ENCODE measurements at places on chromosomes 3 and 15.
A peak's percentile ranks its signal among the peaks of the same experiment; 100 is the strongest.

- no peak for DNase-seq
Observed at GRCh38 chr3:186966406-186966805, 36.1 kb downstream of the ST6GAL1 start.

DNA sequence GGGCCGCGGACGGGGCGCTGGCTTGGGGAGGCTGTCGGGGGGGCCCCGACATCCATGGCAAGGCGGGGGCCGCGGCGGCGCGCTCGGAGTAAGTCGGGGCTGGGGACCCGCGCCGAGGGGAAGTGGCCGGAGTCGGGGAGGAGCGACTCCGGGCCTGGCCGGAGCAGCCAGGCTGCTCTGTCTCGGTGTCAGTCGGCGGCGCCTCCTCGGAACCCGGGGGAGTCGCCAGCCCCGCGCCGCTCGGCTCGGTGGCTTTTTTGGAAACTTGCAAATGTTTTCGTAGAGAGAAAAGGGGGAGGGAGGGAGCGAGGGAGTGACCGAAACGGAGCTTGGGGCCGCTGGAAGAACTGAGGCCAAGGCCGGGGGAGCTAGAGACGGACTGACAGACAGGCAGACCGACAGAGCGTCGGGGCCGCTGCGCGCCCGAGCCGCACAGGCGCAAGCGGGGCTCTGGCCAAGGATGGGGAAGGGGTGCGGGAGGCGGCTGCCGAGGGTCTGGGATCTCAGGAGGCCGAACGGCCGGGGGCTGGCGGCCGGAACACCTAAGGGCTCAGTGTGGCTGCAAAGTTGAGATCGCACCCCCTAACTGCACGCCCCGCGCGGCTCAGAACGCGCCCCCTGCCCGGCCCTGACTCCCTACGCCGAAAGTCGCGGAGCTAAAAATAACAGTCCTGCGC, 5.0 kb downstream of the PTH1R start:
- DNase-seq, result no peak

DNA sequence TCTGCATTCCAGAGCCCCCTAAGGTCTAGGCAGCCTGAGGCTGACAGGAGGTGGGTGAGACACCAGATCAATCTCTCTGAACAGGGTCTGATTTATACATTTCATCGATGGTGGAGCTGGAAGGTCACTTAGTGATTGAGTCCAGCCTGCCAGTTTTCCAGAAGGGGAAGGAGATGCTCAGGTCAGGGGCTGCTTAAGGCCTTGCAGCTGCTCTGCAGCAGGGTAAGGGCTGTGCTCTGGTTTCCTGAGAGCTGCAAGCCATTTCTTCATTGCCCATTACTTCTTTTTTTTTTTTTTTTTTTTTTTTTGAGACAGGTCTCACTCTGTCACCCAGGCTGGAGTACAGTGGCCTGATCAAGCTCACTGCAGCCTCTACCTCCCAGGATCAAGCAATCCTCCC, 10.7 kb downstream of the TADA3 start:
- no peak for DNase-seq

- no peak for DNase-seq
Observed at GRCh38 chr15:39447881-39448280, 133.0 kb upstream of the THBS1 start.

GRCh38 chr3:59809710-59810444, 760.1 kb upstream of the CFAP20DC start:
- peak; percentile 15 for DNase-seq

DNA sequence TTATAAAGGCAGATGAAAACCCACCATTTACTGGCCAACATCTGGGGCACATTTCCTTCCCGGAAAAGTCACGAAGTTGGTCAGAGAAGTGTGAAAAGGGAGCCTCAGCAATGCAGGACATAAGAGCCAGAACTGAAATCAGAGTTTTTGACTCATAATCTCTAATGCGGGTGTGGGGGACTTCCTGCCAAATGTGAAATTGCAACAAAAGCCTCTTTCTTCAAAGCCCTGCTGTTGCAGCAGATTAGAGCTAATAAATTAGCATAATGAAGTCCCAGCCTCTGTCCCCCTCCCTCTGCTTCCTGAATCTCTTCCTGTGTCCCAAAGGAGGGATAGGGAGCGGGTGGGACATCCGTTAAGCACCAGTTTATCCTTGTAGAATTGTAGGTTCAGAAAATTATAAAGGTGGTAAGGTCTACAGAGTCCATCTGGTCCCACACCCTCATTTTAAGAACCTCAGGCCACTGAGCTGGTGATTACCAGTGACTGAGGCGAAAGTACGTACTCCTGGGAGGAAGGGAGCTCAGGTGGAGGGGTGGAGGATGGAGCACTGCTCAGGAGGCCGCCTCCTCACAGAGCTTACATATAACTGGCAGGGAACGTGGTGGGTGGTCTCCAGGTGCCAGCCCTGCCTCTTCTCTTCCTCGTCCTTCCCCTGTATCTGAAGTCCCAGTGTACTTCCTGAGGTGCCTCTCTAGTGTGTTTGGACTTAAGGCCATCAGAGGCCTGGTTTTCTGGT, 35.0 kb downstream of the ST6GAL1 start:
- DNase-seq, result no peak

GRCh38 chr3:39962581-39962980, 153.2 kb downstream of the MYRIP start:
- DNase-seq, result no peak

GRCh38 chr3:107938143-107938542, 152.7 kb downstream of the CD47 start:
- no peak for DNase-seq

GRCh38 chr15:39581793-39582285, 960 bp downstream of the THBS1 start:
- no peak for DNase-seq

GRCh38 chr3:56761887-56762651, 39.7 kb downstream of the ARHGEF3 start:
- no peak for DNase-seq

DNA sequence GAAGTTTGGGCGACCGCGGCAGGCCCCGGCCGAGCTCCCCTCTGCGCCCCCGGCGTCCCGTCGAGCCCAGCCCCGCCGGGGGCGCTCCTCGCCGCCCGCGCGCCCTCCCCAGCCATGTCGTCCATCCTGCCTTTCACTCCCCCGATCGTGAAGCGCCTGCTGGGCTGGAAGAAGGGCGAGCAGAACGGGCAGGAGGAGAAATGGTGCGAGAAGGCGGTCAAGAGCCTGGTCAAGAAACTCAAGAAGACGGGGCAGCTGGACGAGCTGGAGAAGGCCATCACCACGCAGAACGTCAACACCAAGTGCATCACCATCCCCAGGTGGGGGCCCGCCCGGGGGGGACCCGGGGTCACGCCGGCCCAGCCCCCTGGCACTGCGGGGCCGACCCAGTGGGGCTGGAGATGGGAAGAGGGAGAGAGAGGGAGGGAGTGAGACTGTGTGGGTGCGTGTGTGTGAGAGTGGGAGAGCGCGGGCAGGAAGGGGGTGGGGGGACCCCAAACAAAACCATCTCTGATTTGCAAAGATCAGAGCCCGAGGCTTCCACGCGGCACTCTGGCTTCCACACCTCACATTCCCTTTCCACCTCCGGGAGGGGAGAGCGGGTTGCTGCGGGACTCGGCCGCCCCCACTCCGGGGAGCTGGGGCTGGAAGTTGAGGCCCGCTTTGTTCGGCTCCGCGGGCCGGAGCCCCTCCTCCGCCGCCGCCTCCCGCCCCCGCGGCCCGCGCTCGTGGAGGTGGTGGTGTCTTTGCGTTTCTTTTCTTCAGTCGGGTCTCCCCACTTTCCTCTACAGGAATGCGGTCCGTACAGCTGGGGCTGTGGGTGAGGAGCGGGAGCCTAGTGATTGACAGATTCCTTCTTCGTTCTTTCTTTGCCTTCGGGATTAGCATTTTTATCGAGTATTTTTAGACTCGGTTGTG, 898 bp downstream of the SMAD3 start:
- DNase-seq, result no peak

DNA sequence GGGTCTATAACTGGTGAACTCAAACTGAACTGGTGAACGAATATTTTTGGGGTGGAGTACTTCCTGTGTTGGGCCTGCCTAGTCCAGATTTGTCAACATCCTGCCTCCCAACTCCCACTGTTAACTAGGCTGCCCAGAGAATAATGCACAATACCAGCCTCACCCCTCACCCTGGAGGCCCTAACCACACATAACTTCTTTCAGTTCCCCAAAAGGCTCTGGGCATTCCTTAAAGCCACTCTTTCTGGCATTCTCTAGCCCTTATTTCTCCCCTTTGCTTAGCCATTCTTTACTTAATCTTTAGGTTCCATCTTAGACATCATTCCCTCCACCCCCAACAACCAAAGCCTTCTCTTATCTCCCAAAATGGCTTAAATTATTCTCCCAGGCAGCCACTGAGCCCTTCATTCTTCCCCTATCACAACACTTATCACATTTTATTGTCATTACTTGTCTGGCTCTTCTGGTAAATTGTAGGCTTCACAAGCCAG, 9.1 kb upstream of the SEC11A start:
- peak; percentile 14 for DNase-seq

GRCh38 chr15:100115711-100116090, 226.1 kb downstream of the ADAMTS17 start:
- no peak for DNase-seq

- DNase-seq, result no peak
Observed at GRCh38 chr3:150439657-150440056, 31.6 kb downstream of the TSC22D2 start.

- no peak for DNase-seq
Observed at GRCh38 chr3:190076136-190076535, 44.6 kb downstream of the P3H2 start.

- DNase-seq, result no peak
Observed at GRCh38 chr3:48110463-48110862, 77.8 kb downstream of the CDC25A start.

DNA sequence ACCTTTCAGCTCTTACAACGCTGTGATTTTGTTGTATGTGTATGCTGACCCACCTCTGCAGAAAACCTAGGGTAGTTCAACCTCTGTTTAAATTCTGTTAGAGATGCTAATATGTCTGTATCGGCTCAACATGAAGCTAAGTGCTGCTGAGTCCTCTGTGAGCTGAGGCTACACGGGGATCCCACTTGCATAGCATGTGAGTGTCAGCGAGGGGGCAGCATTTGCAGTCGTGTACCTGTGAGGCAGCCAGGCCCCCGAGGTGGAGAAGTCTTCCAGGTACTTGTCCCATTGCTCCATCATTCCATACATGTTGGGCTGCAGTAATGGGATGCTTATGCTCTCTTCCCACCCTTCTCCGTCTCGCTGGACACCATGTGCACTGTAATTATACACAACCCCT, 3.7 kb downstream of the MKRN2OS start:
- no peak for DNase-seq

GRCh38 chr3:3201611-3202010, 22.1 kb upstream of the CRBN start:
- DNase-seq, result no peak

DNA sequence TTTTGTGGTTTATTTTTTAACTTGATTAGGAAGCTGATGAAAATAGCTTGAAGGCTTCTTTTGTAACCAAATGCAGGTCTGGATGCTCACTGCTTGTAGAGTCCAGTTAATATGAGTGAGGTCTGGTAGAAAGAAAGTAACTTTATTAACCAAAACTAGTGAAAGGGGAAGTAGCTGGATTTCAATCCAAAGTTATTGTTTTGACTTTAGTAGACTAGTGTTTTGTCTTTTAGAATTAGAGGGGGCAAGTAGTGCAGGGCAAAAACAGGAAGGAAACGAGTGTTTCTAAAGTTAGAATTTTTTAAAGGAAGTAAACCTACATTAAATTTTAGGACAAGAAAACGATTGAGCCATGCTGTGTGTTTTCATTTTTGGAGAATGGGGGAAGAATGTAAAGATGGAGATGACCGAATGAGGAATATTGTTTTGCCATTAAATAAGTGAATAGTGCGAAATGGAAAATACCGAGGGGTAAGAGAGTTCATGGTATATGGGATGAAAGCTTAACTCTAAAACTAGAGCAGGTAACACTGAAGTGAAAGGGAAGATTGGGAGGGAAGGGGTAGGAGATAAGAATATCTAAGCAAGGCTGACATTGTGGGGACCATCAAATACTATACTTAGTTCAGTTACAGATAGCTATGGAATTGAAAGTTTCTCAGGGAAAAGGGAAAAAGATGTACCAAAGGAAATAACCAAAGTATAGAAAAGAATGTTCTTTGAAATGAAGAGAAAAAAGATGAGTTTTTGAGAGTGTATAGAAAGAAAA, 40.0 kb downstream of the USP3 start:
- DNase-seq, result peak; percentile 34

GRCh38 chr3:135878501-135878900, 87.0 kb upstream of the PPP2R3A start:
- no peak for DNase-seq

GRCh38 chr3:28089527-28089897, 151.9 kb upstream of the CMC1 start:
- DNase-seq, result no peak

DNA sequence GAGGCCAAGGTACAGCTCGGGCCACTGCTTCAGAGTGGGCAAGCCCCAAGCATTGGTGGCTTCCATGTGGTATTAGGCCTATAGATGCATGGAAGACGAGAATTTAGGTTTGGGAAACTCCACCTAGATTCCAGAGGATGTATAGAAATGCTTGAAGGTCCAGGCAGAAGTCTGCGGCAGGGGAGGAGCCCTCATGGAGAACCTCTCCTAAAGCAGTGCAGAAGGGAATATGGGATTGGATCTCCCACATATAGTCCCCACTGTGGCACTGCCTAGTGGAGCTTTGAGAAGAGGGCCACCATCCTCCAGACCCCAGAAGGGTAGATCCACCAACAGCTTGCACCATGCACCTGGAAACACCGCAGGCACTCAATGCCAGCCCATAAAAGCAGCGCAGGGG, 48.1 kb upstream of the XXYLT1 start:
- no peak for DNase-seq

- DNase-seq, result no peak
Observed at GRCh38 chr3:3587647-3587972, 211.6 kb upstream of the LRRN1 start.

DNA sequence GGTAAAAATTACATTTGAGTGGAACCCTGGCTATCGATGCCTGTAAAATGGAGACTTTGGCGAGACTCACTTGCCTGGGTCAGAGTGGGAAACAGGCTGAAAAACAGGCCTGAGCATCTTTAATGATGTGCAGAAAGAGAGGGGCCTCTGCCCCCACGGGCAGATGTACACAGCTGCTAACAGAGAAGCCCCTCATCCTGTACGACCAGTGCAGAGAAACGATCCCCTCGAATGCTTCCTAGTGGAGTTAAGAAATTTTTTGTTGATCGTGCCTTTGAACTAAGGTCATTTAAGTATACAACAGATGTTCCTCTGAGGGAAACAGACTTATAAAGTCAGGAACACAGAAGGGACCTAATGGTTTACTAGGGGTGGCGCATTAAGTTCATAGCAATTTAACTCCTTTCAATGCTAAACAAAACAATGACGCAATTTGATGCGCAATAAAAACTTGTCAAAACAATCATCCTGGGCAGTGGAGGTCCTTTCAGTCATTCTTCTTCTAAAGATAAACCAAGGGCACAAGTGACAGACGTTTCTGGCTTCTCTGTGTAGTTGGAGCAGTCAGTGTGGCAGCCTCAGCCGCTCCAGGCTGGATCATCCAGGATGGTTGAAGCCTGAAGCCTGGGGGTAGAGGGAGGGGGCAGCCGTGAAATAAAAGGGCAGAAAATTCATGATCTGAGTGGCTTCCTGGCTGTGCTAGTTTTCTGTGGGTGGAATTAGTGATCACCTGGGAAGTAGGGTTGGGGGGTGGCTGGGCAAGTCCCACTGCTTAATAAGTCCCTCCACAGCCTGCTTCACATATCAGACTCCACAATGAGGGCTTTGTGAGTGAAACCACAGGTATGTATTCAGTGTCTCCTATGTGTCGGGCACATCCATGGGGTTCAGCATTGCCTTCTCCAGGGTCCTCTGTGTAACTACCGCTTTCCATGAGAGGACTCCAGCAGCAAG, 50.8 kb upstream of the MRPS22 start:
- DNase-seq, result no peak
